ENCODE measurements at places on chromosomes 5 and 9.

GRCh38 chr5:171867786-171868185 lies 82.2 kb downstream of the SMIM23 start:
- DNase-seq, result no peak

DNA sequence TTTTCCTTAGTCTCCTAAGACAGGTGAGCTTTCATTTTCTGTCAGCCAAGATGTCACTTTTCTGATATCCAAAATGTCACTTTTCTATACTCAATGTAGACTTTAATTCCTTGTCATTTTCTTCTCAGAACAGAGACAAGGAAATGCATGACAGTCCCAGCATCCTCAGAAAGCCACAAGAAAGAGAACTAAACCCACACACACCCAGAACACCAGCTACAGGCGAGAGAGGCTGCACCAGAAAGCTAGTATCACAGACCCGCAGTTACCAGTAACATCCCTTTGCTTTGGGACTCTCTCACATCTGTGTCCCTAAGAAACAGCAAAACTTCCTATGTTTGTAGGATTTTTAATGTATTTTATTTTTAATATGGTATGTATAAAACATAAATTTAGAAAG lies 17.1 kb downstream of the TRMO start:
- no peak for DNase-seq

DNA sequence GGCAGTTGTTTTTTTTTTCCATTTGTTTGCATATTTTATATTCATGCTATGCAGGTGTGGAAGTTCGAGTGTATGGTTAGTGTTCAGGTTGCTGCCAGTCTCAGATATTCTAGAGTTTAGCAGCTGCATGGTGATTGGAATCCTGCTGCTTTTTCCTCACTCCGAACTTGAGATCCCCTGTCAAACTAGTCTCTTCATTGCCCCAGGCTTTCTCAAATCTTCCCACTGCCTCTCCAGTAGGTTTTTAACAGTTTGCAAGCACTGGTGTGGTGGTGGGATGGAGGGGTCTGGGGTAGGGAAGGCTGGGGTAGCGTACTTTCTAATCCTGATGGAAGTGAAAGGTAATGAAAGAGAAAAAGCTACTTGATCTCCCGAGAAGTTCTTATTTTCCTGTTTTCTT lies 112.9 kb downstream of the CHSY3 start:
- DNase-seq, result no peak

GRCh38 chr5:165809914-165810313 lies 2304.5 kb downstream of the MAT2B start:
- no peak for DNase-seq

DNA sequence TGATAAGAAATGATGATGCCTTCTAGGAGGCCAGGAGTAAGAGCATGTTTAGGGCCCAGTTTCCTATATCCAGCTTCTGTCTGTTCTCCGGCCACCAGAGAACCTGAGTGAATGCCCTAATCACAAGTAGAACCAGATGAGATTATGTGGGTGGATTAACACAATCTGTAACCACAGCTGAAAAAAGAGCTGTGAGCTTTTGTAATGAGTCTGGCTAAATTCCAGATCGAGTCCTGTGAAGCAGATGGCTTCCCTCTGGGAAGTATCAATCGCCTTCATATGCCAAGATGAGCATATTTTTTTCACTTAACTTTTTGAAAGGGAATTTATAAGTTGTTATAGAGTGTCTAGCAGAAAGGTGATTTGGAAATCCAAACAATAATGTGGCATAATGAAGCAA lies 99.8 kb downstream of the NNT start:
- DNase-seq, result no peak

- no peak for DNase-seq
These were observed 18.2 kb upstream of the CARD19 start for GRCh38 chr9:93077811-93078210.

GRCh38 chr5:4576161-4576748 lies 563.9 kb upstream of the ADAMTS16 start:
- DNase-seq, result no peak

- no peak for DNase-seq
These were observed 90.7 kb downstream of the PPARGC1B start for GRCh38 chr5:149820536-149821510.

- no peak for DNase-seq
These were observed 78.4 kb upstream of the PTGER4 start for GRCh38 chr5:40601198-40601868.

- DNase-seq, result no peak
These were observed 77.8 kb upstream of the IRX2 start for GRCh38 chr5:2829239-2829638.

GRCh38 chr9:18071651-18072060 lies 402.3 kb upstream of the ADAMTSL1 start:
- no peak for DNase-seq

GRCh38 chr5:40599676-40600075 lies 80.0 kb upstream of the PTGER4 start:
- no peak for DNase-seq

DNA sequence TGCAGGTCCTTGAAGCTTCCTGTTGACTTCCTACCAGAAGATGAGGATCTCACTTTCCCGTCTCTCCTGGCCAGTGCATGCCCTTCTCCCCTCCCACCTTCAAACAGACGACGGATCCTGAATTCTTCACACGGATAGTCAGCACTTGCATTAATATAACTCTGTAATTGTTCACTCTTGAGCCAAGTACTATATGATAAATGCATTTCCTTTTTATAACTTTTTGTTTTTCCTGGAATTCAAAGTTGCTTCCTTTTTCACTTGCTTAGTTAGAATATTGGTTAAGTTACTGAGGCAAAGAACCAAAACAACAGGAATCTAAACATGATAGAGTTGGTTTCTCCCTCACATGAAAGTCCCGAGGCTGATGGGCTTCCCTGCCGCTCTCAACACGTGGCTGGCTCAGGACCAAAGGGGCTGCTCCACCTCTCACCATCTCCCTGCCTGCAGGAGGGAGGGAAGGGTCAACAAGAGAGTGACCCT lies 20.2 kb upstream of the EGFL7 start:
- no peak for DNase-seq

GRCh38 chr9:91557327-91557726 lies 133.7 kb upstream of the NFIL3 start:
- DNase-seq, result no peak

DNA sequence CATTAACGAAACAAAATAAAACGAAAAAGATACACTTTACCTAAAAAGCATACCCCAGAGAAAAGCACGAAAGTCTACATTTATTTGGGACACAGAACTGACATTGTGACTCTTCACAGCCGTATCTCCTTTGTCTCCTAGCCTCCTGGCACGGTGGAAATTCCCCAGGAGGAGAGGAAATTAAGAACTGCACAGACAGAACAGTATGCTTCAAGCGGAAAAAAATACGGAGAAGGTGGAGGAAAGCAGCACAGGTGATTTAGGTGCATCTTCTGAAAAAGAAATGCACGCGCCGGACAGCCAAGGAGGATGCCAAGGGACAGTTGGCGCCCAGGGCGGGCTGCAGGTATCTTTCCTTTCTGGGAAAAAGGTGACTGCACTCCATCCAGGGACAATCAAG lies 32.0 kb downstream of the DDX31 start:
- DNase-seq, result no peak

DNA sequence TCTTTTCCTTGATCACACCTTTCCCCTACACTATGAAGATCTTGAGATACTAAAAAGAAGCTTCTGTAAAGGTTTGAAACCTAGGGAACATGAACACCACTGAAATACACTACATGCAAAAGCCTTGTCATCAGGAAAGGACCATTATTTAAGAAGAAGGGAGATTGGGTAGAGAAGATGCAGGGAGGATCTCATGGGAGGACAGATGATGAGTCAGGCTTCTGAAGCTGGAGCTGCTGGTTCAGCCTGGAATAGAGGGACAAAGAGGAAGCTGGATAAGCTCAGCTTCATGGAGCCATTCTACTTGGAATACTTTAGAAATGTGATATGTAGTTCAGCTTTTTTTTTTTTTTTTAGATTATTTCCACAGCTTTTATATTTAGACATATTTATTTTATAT lies 169.8 kb downstream of the MAN2A1 start:
- DNase-seq, result no peak

DNA sequence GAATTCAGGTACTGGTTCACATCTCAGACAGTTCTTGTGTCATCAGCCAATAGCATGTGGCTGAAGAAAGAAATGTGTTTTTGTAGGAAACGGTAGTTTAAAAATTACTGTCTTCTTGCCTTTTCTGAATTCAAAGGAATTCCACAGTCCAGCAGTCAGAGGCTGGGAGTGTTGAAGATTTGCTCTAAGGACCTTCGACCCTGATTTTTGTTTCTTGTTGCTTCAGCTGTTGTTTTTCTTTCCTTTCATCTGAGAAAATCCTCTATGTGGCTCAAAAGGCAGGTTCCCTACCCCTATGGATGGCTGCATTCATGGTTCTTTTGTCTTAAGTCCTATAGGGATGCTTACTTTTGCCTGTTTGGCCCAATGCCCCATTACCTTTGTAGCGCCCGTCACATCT lies 304.9 kb downstream of the TMEM167A start:
- no peak for DNase-seq

GRCh38 chr5:109880907-109881685 lies 191.4 kb downstream of the MAN2A1 start:
- DNase-seq, result no peak

- no peak for DNase-seq
These were observed 202.1 kb downstream of the RFX3 start for GRCh38 chr9:3323714-3324113.

GRCh38 chr9:89928106-89928505 lies 323.3 kb downstream of the GADD45G start:
- no peak for DNase-seq

DNA sequence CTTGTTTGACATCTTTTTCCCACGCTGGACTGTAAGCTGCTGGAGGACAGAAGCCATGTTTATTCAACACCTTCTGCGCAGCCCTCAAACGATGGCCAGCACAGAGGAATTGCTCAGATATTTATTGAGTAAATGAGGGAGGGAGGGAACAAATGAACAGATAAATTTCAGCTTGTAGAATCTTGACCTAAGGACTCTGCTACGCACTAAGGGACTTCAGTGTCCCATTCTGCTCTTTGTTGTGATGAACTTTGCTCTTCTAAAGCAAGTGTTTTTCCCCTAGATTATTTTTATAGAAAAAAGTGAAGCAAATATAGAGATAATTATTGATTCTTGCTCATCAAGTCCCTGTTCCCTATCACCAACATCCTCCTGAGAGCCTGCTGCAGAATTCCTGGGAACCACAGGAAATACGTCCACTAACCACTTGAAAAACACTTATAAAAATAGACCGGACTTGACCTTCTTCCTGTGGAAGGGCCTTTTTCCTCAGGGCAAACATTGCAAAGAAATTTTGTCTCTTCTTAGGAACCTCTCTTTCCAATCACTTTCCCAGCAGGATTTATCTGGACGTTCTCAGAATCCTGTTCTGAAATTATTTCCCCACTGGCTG lies 54.9 kb downstream of the FGF1 start:
- no peak for DNase-seq

- no peak for DNase-seq
These were observed 99.9 kb downstream of the GTF3C4 start for GRCh38 chr9:132769906-132770769.

- no peak for DNase-seq
These were observed 391.6 kb downstream of the DMRTA1 start for GRCh38 chr9:22838266-22838665.

DNA sequence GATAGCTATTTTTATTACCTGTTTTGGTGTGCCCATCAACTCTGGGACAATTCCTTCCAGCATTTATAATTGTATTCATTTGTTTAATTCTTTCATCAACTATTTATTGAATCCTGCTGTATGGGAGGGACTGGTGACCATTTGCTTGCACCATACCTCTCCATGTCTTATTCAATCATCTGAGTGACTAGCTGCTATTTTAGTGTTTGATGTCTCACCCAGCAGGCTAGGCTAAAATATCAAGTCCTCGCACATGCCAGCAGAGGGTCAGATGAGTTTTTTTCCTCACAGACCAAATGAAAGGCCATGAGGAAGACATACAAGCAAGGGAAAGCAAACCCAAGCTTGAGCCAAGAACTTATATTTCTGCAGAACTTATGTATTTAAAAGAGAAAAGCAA lies 63.9 kb downstream of the CETN3 start:
- no peak for DNase-seq

DNA sequence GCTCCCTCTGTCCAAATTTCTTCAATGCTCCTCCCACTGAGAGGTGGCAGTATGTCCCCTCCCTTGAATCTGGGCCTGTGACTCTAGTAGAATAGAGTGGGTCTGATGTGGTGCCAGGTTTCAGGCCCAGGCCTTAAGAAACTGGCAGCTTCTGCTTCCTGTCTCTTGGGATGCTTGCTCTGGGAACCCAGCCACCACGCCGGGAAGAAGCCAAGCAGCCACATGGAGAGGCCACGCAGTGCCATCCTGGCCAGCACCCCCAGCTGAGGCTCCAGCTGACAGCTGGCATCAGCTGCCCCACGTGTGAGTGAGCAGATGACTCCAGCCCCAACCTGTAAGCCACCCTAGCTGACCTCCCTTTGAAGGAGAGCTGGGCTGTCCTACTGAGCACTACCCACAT lies 7.3 kb upstream of the TSPAN17 start:
- no peak for DNase-seq

DNA sequence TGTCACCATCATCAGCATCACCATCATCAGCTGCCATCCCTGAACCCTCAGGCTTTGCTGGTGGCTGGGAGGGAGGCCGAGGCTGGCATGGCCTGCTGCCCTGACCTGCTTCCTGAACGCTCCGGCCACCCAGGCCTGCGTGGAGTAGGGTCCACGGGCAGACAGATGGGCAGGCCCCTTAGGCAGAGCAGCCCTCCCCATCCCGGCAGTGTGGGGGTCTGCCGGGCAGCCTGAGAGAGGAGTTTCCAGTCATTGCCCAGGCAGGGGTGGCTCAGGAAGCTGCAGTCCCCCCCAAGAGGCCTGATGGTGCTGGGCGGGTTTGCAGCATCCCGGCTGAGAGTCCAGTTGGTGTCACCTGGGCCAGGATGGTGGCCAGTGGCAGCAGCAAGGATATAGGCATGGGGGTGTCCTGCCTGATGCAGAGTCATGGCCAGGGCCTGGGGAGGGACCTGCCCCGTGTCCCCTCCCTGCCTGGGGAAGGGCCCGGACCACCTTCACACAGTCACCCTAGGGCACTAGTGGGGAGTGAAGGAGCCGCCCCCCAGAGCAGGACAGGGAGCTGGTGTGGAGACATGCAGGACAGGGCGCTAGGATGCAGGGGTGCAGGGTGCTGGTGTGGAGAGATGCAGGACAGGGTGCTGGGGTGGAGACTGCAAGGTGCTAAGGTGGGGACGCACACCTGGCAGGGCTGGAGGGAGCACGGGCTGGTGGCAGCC lies 7.7 kb upstream of the EGFL7 start:
- DNase-seq, result no peak

GRCh38 chr5:124061068-124061430 lies 549.1 kb downstream of the CSNK1G3 start:
- DNase-seq, result no peak

DNA sequence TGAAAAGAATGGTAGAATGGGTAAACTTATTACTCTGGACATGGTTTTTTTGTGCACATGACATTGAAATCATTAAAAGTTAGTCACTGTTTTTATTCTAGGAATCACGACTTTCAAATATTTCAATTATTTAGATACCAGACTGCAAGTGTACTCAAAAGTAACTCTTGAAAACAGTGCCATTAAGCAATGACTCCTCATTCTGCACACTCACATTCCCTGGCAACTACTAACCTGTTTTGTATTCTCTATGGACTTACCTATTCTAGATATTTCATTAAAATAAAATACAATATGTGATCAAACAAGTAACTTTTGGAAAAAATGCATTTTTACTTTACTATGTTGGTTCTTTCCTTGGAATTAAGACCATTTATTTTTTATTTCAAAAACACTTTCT lies 607.0 kb downstream of the PDE4D start:
- DNase-seq, result no peak

All from NT2/D1 (cell line).